Lower lobe of right lung (tissue), 2 donors: ENCODE measurements at places on chromosomes 6 and 20. TPM values are rescaled to one million over a fixed set of nuclear protein-coding genes. Genes with fewer than 3 reads are reported as not detected.

DNA sequence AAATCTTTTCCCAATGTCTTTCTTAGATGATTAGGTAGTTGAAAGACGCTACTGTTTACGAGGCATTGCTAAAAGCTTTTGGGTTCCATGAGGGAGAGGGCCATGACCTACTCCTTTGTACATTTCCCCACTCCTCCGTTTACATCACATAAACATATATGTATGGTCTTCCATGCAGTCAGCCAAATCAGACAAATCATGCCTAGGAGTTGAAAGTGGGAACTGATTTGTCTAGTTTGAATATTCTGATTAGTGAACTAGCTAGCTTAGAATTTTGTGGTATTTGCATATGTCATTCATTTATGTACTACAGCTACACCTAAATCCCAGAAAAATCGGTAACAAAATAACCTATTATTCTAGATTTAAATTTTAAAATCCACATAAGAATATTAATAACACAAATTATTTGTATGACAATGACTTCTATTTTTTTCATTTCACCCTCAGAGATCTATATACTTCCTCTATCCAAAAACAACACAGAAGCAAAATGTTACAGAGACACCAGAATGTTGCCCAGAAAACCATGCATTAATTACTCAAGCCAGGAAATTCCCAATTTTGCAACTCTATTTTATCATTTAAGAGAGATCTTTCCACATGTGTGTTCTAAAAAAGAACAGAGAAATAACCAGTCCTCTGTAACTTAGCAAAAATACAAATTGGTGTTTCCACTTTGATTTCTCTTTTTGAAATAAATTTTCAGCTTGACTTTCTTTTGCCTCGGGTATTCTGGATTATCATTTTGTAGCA lies 231.9 kb downstream of the LAMA2 start:
- H3K36me3 ChIP-seq: no peaks in the 10 kb centered on the region
- no peak overlapping the region for H3K4me3 ChIP-seq
- H3K27me3 ChIP-seq: no peaks in the 10 kb centered on the region
- DNase-seq: no peak

DNA sequence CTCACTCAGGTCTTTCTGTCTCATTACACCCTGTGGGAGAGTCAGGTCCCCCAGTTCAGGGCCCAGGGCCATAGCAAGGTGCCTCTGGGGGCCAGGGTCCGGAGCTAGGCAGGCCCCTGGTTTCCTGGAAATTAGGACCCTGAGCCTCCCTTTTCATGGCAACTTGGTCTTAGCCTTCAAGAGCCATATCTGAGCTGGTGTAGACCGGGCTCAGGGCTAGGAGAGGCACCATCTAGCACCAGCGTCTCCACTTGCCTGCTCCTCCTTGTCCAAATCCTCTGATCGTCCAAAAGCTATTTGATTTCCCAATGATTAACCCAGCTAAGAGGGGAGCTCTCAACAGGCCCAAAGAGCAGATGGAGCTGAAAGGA lies 5.6 kb downstream of the MDFI start:
- peaks cover 7% of the 10 kb centered on the region for H3K4me1 ChIP-seq
- no peak overlapping the region for H3K4me3 ChIP-seq
- peaks cover 5% of the 10 kb centered on the region for H3K27me3 ChIP-seq

DNA sequence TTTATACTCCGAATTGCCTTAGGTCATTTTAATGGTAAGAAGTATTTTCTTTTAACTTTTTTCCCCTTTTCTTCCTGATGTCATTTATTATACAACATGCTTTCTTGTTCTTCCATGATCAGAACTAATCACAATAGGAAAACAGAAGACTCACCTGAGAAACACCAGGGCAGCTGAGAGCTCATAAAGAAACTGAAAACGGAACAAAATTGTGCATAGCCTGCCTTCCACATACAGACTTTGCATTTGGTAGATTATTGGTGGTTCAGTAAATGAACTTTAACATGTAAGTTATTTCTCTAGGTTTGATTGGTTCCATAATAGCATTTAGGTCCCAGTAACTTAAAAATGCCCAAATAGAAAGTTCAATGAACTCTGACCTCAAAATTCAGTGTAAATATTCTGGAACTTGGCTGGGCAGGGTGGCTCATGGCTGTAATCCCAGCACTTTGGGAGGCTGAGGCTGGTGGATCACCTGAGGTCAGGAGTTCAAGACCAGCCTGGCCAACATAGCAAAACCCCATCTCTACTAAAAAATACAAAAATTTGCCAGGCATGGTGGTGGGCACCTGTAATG lies 161.1 kb upstream of the DTNBP1 start:
- no peak overlapping the region for H3K27ac ChIP-seq
- DNase-seq: no peak
- H3K27me3 ChIP-seq: no peaks in the 10 kb centered on the region
- no peak overlapping the region for H3K4me3 ChIP-seq
- H3K4me1 ChIP-seq: no peaks in the 10 kb centered on the region

DNA sequence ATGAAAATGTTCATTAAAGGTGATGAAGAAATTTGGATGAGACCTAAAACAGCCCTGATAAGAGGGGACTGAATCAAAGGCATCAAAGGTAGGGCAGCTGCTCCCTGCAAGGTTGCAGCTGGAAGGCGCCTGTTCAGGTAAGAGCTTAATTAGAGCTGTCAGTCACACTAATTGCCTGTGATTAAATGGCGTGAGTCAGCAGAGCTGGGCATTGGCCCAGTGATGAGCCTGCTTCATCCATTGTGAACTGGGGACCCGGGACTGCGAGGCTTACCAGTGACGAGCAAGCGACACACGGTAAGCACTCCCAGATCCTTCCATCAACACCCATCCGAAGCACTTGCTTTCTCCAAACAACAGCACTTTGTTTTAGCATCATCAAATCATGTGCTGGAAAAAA lies 621.5 kb upstream of the CDH4 start:
- DNase-seq: no peak
- no peaks in the 10 kb centered on the region for H3K36me3 ChIP-seq
- H3K27me3 ChIP-seq: peaks cover 4% of the 10 kb centered on the region
- H3K4me3 ChIP-seq: no peak overlapping the region
- no peaks in the 10 kb centered on the region for H3K4me1 ChIP-seq
- no peak overlapping the region for H3K27ac ChIP-seq

DNA sequence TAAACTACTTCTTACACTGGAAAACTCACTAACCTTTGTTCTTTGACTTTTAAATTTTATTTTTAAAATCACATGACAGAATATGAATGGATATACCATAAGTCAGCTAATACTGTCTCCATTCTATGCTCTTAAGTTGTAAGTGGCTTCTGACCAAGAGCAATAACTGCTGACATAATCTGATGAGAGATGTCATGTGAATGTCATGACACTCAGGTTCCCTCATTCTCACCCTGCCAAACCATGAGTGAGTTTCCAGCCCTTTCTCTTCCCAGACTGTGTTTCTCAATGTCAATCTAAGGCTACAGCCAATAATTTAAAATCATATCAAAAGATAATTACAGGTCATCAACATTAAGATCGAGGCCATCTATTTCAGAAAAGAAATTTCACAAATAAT lies 39.7 kb downstream of the KIF16B start:
- H3K36me3 ChIP-seq: no peaks in the 10 kb centered on the region
- H3K4me3 ChIP-seq: no peak overlapping the region
- H3K27ac ChIP-seq: no peak overlapping the region
- no peaks in the 10 kb centered on the region for H3K27me3 ChIP-seq
- no peak for DNase-seq

DNA sequence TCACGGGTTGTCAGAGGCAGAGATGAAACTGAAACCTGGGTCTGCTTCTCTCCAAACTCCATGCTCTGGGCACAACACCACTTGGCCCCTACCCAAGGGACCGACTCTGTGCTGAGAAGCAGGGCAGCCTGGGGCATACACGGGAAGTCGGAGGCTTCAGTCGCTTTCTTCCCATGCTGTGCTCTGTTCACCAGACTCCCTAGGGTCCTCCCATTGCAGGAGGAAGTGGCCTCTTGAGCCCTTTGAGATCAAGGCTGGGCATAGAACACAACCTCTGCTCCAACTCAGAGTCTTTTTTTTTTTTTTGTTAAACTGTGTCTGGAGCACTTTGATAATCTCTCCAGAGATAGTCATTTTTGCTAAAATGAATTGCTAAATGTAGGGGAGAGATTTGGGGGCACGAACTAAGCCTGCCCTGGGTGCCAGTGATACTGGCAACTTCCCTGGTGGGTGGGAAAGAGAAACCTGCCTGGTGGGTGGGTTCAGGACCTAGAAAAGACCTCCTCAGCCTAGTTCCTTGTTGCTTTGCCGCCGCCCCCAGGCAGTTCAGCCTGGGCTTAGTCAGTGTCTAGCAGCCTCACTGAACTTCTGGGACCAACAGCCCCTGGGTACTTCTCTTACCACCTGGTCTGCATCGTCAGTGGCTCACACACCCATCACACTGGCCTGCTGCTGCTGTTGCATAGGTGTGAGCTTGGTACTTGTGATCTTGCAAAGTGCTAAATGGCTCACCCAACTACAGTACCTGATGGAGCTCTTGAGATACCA lies 62.0 kb downstream of the PPP1R14C start:
- peaks cover 8% of the 10 kb centered on the region for H3K4me1 ChIP-seq
- H3K36me3 ChIP-seq: no peaks in the 10 kb centered on the region
- DNase-seq: no peak
- H3K27me3 ChIP-seq: no peaks in the 10 kb centered on the region
- no peak overlapping the region for H3K27ac ChIP-seq
- H3K4me3 ChIP-seq: no peak overlapping the region

GRCh38 chr6:4370066-4370465 lies 234.7 kb upstream of the ECI2 start:
- no peaks in the 10 kb centered on the region for H3K27me3 ChIP-seq
- no peak overlapping the region for H3K4me3 ChIP-seq
- H3K27ac ChIP-seq: no peak overlapping the region
- no peaks in the 10 kb centered on the region for H3K36me3 ChIP-seq
- no peak for DNase-seq
- H3K4me1 ChIP-seq: no peaks in the 10 kb centered on the region

DNA sequence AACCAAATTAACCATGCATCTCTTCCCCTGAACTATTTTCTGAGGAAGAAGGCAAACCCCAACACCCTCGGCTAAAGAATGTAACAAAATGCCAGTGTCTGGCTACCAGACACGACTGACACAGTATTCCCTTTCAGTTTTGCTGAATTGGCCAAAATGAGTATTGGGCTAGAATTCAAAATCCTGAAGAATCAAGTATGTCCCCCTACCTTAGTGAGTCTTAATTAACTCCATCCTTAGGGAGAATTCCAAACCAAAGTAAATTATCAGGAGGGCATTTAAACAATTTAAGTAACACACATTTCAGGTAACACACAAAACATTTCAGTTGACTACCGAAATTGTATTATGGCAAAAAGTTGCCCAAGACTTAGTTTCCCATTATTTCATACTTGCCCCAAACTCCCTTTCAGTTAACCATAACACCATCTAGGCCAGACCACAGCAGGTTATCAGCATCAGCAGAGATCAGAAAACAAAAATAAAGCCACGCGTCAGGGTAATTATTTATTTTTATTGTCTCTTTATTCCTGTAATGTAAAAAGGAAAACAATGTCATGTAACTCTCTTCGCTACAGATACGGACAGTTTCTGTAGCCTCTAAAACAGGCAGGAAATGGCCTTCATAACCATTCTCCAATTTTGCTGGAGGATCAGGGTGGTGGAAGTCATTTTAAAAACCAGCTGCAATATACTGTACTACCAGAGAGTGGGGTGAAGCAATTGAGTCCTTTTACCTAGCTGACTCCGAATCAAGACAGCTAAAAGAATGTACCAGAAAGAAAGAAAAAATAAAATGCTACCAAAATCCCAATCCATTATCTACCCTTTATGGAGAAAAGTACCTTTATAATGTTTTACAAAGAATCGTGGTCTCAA lies 1.9 kb downstream of the SNX5 start:
- peak overlapping the region; percentile 97 for H3K27ac ChIP-seq
- peak overlapping the region; percentile 89 for H3K4me3 ChIP-seq
- no peaks in the 10 kb centered on the region for H3K36me3 ChIP-seq
- peaks cover 73% of the 10 kb centered on the region for H3K4me1 ChIP-seq
- no peak for DNase-seq

GRCh38 chr20:61347443-61347842 lies 95.4 kb downstream of the CDH4 start:
- peaks cover 30% of the 10 kb centered on the region for H3K27me3 ChIP-seq
- no peak overlapping the region for H3K4me3 ChIP-seq
- H3K4me1 ChIP-seq: no peaks in the 10 kb centered on the region
- no peaks in the 10 kb centered on the region for H3K36me3 ChIP-seq
- H3K27ac ChIP-seq: no peak overlapping the region

DNA sequence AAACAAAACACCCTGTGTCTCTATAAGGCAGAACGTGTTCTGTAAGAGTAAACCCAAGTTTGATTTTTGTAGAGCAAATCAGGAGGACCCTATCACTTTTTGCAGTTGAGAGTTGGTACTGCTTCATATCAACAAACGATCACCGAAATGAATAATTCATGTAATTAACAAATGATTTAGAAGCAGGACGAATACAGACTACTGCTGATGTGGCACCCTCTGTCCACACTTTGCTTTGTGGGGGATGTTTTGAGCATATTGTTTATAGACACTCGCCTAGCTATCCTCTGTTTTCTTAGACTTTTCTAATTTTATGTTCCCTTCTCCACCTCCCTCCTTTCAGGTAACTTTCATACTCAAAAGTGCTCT lies 1.5 kb downstream of the CD2AP start:
- no peaks in the 10 kb centered on the region for H3K27me3 ChIP-seq
- peak overlapping the region; percentile 85 for H3K4me3 ChIP-seq
- H3K27ac ChIP-seq: peak overlapping the region; percentile 91
- peaks cover 43% of the 10 kb centered on the region for H3K4me1 ChIP-seq
- H3K36me3 ChIP-seq: no peaks in the 10 kb centered on the region

DNA sequence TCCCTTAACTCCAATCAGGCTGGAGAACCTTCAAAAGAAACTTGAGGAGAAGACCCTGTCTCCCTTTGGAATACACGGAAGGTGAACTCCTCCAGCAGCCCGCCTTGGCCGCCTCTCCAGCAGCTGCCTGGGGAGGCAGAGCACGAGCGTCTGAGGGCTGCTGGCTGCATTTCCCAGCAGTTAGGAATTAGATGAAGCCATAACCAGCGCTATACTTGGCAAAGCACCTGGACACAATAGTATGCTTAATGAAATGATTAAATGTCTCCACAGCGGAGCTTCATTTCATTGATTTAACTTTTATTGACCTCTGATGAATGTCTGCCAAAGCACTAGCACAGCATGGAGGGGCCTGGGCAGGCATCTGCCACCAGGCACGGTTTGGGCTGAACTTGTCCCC lies 73.5 kb downstream of the TMEM242 start:
- no peaks in the 10 kb centered on the region for H3K36me3 ChIP-seq
- no peak overlapping the region for H3K4me3 ChIP-seq
- no peak overlapping the region for H3K27ac ChIP-seq

DNA sequence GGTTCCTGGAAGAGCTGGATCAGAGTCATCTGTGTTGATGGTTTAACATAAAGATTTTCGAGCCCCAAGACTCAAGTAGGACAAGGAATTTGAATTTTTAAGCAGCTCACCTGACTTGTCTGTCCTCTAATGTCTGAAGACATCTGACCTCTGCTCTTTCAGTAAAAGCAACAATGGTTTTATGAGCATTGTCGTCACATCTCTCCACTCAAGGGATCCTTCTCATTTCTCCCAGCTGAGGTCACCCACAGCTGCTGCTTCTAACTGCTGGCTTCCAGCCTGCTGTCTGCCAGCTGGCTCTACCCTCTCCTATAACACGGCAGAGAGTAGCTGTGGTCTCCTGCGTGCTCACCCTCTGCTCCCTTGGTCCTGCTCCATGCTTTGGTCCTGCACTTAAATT lies 24.7 kb upstream of the HDAC2 start:
- DNase-seq: peak; percentile 56
- H3K27me3 ChIP-seq: no peaks in the 10 kb centered on the region
- peak overlapping the region; percentile 25 for H3K27ac ChIP-seq

The R3HDML gene
- total RNA-seq: not detected

The NT5E gene
- 18.0 TPM for total RNA-seq

The TREM2 gene
- 58.5 TPM for total RNA-seq

The HLA-DQA1 gene
- total RNA-seq: 144 TPM

The IL22RA2 gene
- total RNA-seq: not detected

The EYA4 gene
- total RNA-seq: 2.6 TPM

The CST9 gene
- not detected for total RNA-seq
